ENCODE measurements at places on chromosomes 12 and 14.

DNA sequence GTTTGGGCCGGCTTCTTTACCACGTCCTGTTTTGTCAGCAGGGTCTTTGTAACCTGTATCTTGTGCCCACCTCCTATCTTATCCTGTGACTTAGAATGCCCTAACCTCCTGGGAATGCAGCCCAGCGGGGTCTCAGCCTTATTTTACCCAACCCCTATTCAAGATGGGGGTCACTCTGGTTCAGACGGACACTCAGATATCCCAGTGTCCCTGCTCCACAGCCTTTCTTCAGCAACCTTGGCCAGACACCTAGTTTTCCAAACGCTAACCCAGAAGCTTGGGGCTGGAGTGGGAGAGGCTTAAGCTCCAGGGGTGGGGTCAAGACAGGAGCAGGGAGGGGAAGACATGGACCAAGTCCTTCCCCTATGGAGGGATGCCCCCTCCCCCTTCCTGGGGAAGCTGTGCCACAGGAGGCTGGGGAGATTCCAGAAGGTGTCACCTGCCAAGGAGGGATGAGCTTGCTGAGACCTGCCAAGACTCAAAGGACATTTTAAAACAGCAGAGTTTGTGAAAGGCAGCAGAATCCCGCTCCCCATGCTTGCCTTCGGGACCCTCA lies 62.2 kb downstream of the RIN3 start:
- no peak for DNase-seq

- no peak for DNase-seq
These were observed 1.3 kb downstream of the POMT2 start for GRCh38 chr14:77319422-77319821.

GRCh38 chr12:3998397-3998796 lies 125.2 kb upstream of the PARP11 start:
- no peak for DNase-seq

GRCh38 chr14:23365036-23365731 lies at the start of gene EFS:
EFS (minus strand) TSS chr14:23365172; CDS start chr14:23365025, 147 bp downstream.
- DNase-seq, result no peak

GRCh38 chr12:78792052-78792698 lies 72.4 kb upstream of the SYT1 start:
- no peak for DNase-seq

GRCh38 chr12:98154850-98155249 lies 360.5 kb upstream of the TMPO start:
- DNase-seq, result no peak

DNA sequence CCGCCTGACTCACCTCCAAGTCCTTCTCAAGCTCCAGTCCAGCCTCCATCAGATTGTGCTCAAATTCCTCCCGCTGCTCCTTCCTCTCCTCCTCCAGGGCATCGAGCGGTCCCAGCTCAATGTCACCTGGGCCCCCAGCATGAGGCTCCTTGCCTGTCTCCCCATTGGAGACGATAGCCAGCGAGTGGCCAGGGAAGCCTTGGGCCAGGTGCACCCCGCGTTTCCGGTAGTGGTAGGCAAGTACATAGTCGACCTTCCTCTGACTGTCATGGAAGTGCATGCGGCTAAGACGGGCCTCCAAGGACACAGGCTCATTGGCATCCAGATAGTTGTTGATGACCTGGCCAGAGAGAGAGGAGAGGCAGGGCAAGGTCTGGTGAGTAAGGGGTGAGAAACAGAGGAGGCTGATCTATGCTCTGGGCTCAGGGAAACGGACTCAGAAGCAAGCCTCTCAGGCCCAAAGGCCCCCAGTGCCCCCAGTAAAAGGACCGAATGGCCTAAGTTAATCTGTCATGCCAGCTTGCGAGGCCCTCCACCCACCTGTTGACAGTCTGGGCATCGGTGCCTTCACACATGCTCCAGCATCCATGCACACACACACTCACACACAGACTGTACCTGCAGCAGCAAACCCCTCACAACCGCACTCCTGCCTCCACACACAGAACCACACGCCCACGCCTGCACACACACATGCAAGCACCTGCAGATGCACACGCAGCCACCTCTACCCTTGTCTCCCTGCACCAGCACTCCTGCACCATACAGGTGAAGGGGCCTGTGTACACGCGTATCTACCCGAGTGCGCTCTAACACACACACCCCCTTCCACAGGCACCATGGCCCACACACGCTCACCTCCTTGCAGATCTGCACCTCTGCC lies 23.8 kb downstream of the ANO2 start:
- no peak for DNase-seq

GRCh38 chr12:46788072-46788887 lies 37.5 kb downstream of the SLC38A4 start:
- no peak for DNase-seq

GRCh38 chr12:49295082-49295936 lies at the start of gene PRPH:
PRPH (plus strand) TSS chr12:49295147; CDS start chr12:49295201, 54 bp downstream.
- DNase-seq, result no peak

DNA sequence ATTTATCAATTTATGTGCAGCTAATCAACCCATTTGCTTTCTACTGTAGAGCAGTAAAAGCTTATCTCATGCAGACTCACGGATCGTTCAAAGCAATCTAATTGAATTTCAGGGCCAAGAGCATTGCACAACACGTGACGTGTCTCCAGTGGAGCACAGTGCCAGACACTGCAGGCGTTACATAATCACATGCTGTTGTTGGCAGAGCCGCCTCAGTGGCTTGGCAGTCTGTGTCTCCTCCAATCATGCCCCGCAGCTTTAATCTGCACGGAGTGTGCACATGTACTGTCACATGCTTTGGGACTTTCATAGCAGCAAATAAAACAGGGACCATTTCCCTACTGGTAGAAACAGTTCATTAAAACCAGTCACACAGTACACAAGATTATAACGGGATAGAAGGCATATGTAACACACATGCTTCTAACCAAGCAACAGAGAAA lies 309.3 kb downstream of the ITPR2 start:
- DNase-seq, result peak; percentile 64

- DNase-seq, result no peak
These were observed 11.0 kb upstream of the HEBP1 start for GRCh38 chr12:13011098-13011497.

- no peak for DNase-seq
These were observed 15.3 kb upstream of the NRXN3 start for GRCh38 chr14:78154827-78155226.

GRCh38 chr14:23139874-23140273 lies 20.8 kb upstream of the CEBPE start:
- no peak for DNase-seq

- no peak for DNase-seq
These were observed 21.5 kb downstream of the JAG2 start for GRCh38 chr14:105146976-105147635.

- peak; percentile 72 for DNase-seq
These were observed 8.9 kb downstream of the ANG start for GRCh38 chr14:20697273-20698017.

- DNase-seq, result no peak
These were observed 74.9 kb downstream of the PPP2R5E start for GRCh38 chr14:63468294-63468693.

DNA sequence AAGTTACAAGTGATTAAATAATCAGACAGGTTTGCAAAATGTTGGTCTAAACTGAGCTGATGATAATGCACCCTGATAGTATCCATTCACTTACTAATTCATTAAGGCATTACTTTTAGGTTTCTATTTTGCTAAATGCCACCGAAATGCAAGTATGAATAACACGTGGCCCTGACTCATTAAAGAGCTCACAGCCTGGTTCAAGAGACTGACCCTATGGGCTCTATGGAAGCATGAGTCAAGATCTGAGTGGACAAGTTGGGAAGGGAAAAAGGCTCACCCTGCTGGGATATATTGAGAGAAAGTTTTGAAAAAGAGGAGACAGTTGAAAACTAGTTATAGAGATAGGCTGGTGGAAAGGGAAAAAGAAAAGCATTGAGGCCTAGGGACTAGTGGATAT lies 14.8 kb upstream of the LRRC9 start:
- no peak for DNase-seq

All from liver (tissue), 10 donors.